ENCODE measurements at places on chromosomes 2 and 18. TPM values are rescaled to one million over a fixed set of nuclear protein-coding genes. Genes with fewer than 3 reads are reported as not detected.

DNA sequence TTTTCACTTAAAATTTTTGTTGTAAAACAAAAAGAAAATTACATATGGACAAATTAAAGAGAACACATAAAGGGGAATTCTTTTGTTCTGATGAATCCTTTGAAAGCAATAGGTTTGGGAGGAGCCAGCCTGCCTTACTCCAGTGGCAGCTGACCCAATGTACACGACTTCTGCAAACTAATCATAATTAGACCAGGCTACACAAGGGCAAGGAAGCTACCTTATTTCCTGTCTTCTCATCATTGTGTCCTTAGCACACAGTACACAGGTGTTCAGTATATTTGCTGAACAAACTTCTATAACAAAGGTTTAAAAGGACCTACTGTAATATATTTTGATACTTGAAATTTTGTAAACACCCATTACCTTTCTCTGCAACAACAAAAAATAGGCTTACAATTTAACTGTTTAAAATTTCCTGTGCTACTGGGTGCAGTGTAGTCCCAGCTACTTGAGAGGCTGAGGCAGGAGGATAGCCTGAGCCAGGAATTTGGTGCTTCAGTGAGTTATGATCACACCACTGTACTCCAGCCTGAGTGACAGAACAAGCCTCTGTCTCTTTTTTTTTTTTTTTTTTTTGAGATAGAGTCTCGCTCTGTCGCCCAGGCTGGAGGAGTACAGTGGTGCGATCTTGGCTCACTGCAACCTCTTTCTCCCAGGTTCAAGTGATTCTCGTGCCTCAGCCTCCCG, 18.9 kb downstream of the KCNG3 start:
- no peak for DNase-seq

GRCh38 chr2:55029098-55029497, 21.2 kb downstream of the RTN4 start:
- DNase-seq, result no peak

DNA sequence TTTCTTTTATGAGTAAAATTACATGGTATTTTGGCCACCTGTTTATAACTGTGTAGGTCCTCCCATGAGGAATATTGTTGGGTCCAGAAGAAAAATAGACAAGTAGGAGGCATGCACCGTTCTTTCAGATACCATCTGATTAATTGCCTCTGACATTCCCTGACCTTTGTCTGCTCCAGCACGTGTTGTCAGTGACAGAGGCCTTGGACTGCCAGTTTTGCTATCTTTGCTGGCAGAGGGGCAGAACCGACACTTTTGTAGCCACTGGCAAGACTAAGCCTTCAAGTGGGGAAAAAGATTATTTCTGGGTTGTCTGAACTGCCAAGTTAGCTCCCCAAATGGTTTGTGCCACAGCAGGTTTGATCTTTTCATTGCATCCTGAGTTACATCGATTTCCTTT, 276.9 kb downstream of the CAMKMT start:
- no peak for DNase-seq

DNA sequence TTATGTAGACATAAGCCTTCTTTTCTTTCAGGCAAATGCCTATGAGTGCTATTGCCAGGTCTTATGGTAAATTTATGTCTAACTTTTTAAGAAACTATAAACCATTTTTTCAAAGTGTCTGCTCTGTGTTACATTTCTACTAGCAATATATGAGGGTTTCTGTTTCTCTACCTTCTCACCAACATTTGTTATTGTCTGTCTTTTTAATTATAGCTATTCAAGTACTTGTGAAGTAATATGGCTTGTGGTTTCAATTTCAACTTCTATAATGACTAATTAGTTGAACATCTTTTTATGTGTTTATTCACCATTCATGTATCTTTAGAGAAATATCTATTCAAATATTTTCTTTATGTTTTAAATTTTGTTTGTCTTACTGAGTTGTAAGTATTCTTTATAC, 213.1 kb upstream of the MC4R start:
- no peak for DNase-seq

DNA sequence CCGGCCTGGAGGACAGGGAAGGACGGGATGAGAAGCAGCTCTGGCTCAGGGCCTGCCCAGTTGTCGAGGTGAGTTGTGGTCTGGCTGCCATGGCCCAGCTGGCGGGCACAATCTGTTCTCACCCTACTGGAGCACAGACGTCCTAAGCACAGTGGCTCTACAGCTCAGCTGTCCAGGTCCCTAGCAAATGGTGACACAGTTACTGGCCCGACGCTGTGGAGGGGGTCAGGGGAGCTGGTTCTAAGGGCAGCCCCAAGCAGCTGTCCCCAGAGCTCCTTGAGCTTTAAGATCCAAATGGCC, 32.9 kb downstream of the KCNK3 start:
- DNase-seq, result no peak

DNA sequence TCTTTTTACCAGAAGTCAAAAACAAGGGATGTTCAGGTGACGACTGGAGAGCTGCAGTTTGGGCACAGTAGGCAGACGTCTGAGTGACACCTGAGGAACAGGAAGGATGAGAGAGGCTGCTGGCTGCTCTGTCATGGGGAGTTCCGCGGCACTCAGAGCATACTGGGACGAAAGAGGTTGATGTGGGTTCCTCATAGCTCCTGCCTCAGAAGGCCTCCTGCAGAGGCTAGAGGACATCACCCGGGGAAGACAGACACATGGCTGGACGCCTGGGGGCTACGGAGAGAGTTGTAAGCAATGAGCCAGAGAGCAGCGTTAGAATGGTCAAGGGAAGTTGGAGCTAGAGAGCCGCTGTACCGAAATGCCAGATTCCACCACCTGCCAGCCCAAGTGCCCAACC, 45.1 kb upstream of the GLI2 start:
- DNase-seq, result no peak

DNA sequence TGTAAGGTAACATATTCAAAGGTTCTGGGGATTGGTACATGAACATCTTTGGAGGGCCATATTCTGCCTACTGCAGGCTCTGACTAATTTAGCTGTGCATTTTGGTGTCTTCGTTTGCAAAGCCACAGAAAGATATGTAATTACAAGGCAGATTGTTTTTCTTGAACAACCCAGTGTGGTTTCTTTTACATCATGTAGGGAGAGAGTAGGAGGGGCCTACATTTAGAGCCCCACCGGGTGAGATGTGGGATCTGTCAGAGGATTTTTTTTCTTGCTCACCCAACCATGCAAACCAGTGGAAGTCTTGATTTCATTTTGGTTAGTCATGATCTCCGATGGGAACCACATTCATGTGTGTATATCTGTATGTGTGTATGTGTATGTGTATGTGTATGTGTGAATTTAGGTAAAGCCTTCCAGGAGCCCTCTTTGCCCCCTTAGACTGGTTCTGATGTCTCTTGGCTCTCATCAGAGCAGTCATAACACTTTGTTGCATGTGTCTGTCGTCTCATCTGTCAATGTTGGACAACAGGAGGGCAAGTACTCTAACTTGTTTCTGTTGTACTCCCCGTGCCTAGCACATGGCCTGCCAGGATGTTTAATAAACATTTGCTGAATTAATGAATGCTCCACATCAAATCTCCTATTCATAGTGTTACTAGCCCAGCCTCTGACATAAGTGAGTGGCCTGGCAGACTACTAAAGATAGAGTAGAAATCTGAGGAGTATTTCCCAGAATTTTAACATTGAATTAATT, 239.9 kb downstream of the MTX2 start:
- DNase-seq, result peak; percentile 34

DNA sequence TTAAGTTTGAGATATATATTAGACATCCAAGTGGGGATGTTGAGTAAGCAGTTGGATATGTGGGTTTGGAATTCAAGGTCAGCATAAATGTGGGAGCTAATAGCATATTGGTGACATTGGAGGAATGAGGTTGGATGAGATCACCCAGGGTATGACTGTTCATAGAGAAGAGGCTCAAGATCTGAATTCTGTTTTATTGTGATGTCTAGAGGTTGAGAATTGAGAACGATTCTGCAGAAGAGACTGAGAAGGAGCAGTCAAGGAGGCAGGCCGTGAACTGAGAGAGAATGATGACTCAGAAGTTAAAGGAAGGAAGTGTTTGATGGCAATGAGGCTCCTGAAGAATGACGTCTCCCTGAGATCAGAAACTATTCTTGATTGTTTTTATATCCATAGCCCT, 5.9 kb downstream of the SERPINB11 start:
- no peak for DNase-seq

GRCh38 chr2:64945973-64946768, 43.0 kb upstream of the SLC1A4 start:
- DNase-seq, result peak; percentile 83

DNA sequence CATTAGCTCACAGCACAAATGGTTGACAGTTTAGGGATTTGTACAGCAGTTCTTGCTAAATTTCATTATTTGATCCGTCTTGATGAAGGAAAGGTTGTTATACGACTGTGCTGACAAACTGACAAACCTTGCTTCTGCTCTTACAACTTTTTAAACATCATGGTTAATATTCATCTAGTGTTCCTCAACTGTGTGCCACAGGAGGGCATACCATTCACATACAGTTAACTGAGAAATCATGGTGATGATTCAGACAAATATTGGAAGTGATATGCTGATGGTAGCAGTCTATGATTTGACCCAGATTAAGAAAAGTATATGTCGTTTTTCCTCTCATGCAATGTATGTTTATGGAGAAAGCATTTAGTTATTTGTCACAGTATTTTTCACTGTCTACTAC, 129.8 kb upstream of the FSIP2 start:
- no peak for DNase-seq

DNA sequence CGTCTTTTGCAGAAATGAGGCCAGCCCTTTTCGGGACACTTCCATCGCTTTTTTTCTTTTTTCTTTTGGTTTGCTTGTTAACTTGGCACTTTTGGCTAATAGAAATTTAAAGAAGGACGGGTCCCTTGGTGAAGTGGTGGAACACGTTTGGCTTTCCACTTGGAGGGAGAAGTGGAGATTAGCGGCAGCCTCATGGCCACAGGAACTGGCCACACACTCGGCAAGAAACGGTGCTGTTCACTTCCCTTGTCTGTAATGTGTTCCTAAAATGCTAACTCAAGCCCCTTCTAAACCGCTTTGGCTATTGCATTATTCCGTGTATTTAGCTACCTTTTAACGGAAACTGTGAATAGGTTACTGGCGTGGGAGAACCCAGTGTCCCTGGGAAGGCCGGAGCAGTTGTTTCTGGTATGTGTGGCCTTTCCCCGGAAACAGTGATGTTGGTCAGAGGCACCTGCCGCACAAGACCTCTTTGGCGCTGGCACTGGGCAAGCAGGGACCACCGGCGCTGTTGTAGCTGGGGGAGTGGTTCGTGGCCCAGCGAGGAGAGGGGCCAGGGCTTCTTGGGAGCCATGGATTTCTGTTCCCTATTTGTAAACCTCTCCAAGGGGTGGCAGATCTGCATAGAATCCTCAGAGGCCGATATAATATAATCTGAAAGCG, 981 bp downstream of the RAMP1 start:
- DNase-seq, result no peak

DNA sequence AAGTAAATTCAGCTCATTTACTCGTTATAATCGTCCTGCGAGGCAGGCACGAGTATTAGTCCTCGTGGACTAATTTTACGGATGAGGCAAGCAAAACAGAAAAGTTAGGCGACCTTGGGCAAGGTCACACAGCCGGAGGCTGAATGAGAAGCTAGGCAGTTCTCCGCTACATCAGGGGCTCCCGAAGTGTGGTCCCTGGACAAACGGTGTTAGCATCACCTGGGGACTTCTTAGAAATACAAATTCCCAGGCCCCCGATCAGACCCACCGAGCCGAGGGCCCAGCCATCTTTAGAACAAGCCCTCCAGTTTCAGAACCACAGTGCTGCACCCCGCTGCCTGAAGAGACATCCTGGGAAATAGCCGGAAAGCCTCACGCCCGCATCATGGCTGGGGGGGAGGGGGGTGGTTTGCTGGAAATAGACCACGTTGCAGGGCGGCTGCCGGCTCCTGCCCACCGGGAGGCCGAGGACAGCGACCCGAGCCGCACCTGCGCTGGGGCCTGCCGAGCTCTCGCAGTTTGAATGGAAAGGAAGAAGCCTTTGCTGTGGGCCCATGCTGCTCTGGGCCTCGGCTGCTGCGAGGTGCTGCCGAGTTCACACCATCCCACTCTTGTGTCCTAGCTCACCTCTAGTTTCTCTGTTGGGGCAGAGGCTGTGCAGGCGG, 72.2 kb downstream of the TFCP2L1 start:
- no peak for DNase-seq

- DNase-seq, result no peak
Measured at GRCh38 chr18:54069729-54070128, 154.7 kb downstream of the MBD2 start.

GRCh38 chr2:111133603-111134002, 12.9 kb downstream of the BCL2L11 start:
- no peak for DNase-seq

DNA sequence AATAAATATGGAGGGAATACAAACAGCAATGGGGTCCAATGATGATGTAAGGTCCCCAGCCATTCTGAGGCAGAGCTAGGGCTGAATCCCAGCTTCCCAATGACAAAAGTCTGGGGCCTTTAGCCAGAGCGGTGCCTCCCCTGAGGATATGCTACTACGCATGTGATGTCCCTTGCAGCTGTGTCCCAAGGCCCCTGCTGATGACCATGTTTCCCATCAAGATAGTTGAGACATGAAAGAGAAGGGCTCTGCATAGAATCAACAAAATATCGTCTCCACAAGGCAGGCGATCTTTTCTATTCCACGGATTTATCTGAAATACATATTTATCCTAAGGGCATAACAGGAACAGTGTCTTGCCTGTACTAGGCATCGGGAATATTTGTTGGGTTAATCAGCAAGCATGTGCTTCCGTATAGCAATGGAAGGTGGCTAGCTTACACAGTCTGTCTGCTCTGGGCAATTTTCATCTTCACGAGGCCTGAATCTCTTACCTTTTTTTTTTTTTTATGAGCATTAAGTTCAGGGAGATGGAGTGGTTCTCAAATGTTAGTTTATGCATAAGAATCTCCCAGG, 284.6 kb downstream of the CNTNAP5 start:
- DNase-seq, result no peak

- DNase-seq, result no peak
Measured at GRCh38 chr2:152407806-152408205, 72.8 kb downstream of the FMNL2 start.

GRCh38 chr2:179646173-179646769, 215.1 kb downstream of the ZNF385B start:
- DNase-seq, result no peak

- DNase-seq, result no peak
Measured at GRCh38 chr2:51994123-51994763, 962.3 kb upstream of the NRXN1 start.

Gene CD8B
- total RNA-seq, result 0.87 TPM

Gene ITGB6
- total RNA-seq, result not detected

Gene TUBA3E
- total RNA-seq, result not detected

Gene LINC00305
- not detected for total RNA-seq

Gene APCDD1
- not detected for total RNA-seq

Gene SCN3A
- not detected for total RNA-seq

Gene GPR45
- total RNA-seq, result not detected

Gene ALPP
- total RNA-seq, result not detected
